Activated CD4-positive, alpha-beta T cell treated with anti-CD3 and anti-CD28 coated beads, Interleukin-2, amount 50 U/mL, for 24 hours (primary cell): ENCODE measurements at places on chromosomes 6 and 20.

DNA sequence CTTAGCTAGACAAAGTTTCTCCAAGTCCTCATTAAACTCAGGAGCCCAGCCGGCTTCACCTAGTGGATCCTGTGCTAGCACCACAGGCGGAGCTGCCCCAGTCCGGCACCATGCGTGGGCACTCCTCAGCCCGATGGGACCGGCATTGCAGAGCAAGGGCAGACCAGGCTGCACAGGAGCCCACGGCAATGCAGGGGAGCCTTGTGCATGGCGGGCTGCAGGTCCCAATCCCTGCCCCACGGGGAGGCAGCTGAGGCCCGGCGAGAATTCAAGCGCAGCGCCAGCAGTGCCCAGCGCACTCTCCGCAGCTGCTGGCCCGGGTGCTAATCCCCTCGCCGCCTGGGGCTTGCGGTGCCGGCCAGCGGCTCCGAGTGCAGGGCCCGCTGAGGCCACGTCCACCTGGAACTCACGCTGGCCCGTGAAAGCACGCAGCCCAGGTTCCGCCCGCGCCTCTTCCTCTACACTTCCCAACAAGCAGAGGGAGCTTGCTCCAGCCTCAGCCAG lies 292.3 kb upstream of the EYS start:
- DNase-seq: no peak

GRCh38 chr6:81263531-81264168 lies 488.8 kb downstream of the TENT5A start:
- no peak for DNase-seq

GRCh38 chr6:145235207-145235606 lies 500.1 kb downstream of the EPM2A start:
- no peak for DNase-seq

GRCh38 chr20:43949741-43950618 lies 35.3 kb downstream of the TOX2 start:
- peak; percentile 26 for DNase-seq
